Activated CD4-positive, alpha-beta memory T cell treated with anti-CD3 and anti-CD28 coated beads for 36 hours (primary cell): ENCODE measurements at places on chromosomes 5 and 9. TPM values are rescaled to one million over a fixed set of nuclear protein-coding genes. Genes with fewer than 3 reads are reported as not detected.

DNA sequence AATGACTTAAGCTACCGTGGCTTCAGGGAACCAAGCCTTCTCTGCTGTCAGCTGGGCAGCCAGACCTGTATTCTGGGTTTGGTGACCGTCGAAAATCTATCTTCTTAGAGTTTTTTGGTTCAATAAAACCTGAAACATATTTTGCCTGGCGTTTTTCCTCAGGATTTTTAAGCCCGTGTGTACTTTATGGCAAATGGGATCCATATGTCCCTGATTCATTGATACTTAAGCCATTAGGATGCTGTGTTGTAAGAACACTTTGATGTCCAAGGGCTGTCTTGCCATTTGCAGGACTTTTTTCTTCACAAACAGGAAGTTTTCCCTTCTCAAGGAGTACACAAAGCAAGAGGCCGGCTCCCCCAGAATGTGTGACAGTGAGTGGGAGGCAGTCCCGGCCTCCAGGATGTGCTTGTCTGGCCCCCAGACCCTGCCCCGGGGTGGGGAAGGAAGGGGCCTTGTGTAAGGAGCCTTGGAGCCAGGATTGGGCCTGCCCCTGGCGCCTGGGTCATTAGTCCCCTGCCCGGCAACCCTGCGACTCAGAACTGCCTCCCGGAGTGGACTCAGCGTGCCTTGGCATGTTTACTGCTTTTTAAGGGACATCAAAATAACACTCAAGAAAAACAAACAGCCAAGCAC lies 83.4 kb upstream of the SMIM23 start:
- no peak for DNase-seq

CFAP157 gene
- 0.10 TPM for total RNA-seq

DNA sequence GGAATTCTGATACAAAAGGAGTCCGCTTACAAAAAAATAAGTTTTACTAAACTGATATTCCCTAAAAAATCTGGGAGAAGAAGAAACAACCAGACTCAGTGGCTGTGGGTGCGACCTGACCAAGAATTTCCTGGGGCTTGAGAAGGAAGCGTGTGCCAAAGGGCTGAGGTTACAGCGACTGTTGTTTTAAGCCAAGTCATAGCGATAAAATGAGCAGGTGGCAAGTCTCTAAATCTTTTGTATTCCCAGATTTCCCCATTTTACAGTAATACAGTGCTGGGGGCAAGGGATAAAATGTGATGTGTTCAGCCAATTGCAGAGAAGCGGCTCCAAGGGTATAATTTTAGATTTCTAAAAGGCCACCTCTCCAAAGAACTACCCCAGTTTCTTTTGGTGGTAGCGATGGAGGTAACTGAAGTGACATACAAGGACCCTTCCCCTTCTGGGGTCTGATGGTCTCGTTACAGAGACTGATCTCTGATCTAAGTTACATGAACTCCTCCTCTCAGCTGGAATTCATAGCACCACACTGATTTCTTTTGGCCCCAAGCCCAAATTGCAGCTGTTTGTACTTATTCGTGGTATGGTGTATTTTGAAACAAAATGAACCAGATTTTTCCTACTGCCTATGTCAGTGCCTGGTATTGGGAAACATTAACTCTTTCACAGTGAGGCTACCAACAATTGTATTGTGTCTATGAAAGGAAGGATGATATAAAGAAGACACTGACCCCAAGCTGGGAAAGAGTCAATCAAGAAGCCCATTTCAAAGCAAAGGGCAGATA lies 41.6 kb downstream of the LPAR1 start:
- DNase-seq, result no peak

GRCh38 chr9:134890155-134890495 lies 9.5 kb downstream of the FCN2 start:
- DNase-seq, result no peak

RASGRF2 gene
- total RNA-seq, result 7.6 TPM

GRCh38 chr5:157766902-157767301 lies 23.4 kb downstream of the LSM11 start:
- DNase-seq, result no peak

EIF4EBP3 gene
- total RNA-seq, result 16.6 TPM

GRCh38 chr5:172245046-172245445 lies 38.5 kb downstream of the UBTD2 start:
- no peak for DNase-seq

IL5 gene
- total RNA-seq, result 5.0 TPM

DNA sequence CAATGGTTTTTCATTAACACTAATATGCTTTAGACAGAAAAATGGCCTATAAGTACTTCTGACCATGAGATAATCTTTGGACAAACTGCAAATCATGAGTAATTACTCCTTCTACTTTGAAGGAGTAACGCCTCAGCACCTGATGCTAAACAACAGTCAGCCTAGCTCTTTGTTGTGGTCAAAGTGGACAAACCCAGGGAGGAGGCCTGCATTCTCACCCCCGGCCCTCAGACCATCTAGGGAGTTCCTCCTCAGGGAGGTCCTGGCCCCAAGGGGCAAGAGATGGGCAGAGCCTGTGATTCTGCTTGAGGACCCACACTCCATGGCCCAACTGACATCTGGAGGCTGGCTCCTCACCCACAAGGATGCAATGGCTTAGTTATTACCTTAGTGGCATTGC lies 48.2 kb upstream of the ANGPTL2 start:
- DNase-seq, result peak; percentile 3

- no peak for DNase-seq
Measured at GRCh38 chr9:21624675-21625644, 142.8 kb upstream of the IFNE start.

- DNase-seq, result peak; percentile 79
Measured at GRCh38 chr9:33452828-33453271, 5.5 kb upstream of the AQP3 start.

GRCh38 chr9:134051319-134051718 lies 16.5 kb downstream of the BRD3 start:
- no peak for DNase-seq

DNA sequence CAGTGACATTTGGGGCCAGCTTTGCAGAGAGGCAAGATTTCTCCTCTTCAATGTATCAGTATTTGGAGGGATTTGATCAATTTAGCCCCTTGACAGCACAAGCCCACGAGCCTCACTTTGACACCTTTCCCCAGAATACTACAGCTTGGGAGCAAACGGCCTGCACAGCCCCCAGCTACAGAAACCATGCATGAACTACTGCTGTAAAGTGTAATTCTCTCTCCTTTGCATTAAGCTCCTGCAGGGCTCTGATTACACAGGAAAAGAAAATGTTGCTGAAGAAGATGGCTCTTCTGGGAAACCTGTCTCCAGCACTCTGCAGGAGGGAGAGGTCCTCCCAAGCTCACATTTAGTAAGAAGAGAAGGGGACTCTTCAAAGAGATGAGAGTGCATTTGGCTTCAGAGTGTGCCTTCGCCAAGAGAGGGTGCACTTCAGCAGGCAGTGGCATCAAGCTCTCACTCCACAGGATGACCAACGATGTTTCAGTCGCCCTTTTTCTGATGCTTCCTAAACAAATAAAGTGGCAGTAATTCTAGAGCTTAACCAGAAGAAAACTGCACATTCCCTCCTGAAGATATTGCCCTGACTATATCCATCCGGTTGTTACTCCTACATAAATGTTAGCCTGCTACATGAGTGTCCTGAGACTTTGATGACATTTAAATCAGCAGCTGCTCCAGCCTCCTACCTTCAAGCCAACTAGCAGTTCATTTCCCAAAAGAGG lies 272.2 kb downstream of the AUH start:
- DNase-seq, result peak; percentile 45
